Amniotic stem cell (primary cell): ENCODE measurements at places on chromosomes 5 and 9.

DNA sequence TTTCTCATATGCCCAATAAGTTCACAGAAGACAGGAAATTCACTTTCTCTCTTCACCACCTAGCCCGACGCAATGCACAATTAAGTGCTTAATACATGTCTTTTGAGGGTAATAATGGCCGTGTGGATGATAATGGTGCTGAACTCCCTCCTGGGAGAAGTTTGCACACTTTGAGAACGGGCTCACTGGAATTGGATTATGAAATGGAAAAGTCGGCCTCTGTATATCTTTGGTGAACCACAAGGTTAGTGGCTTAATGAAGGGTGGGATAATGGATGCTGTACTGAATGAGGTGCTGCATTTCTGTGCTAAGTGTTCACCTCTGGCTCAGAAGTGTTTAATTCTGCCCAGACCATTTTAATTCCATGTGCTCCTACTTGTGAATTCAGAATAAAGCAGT lies 207.5 kb downstream of the IRX2 start:
- no peak for DNase-seq

DNA sequence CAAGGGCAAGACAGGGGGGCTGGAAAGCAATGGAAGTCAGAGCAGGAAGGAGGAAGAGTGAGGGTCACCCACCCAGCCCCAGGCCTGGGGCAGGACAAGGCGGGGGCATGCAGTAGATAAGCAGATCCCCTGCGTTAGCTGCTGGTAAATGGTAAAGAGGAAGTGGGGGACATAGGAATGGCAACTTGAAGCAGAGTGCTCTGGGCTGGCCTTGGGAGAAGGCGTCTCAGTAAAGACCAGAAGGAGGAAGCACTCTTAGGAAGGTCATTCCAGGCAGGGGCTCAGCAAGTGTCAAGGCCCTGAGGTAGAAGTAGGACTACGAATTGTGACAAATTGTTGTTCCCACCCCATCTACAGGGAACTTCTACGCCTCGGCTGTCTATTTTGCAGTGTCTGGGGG lies 15.1 kb downstream of the TCOF1 start:
- DNase-seq, result no peak

GRCh38 chr5:15377573-15378340 lies 122.2 kb upstream of the FBXL7 start:
- no peak for DNase-seq

DNA sequence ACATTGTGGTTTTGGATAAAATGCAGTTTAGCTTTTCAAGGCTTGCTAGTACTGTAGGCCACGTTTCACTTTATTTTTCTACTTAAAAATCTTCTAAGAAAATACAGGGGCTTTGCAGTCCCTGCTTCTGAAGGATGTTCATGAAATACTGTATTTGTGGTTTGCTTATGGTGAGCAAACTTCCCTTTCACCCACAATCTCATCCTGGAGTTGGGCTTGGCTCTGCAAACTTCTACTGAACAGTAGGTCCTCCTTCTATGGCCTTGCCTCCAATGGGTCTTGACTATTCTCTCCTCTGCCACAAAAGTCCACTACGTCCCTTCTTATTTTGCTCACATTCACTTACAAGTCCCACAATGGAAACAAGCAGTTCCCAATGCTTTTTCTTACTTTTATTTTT lies 502.7 kb upstream of the KLF4 start:
- DNase-seq, result no peak

DNA sequence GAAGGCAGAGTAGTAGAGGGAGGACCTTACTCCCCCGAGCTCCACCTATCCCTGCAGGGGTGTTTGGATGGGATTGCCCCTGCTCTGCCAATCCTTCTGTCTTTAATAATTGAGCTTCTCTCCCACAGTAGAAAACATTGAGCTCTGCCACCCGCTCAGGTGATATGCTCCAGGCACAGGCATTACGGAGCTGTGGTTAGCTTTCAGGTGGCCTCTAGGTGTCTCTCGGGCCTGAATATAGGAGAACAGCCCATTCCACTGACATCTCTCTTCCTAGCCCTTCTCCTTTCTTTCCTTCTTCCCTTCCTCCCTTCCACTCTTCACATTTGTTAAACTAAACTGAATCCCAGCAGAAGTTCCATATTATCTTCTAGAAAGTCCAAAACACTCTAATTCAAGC lies 203.4 kb downstream of the SYK start:
- DNase-seq, result no peak

DNA sequence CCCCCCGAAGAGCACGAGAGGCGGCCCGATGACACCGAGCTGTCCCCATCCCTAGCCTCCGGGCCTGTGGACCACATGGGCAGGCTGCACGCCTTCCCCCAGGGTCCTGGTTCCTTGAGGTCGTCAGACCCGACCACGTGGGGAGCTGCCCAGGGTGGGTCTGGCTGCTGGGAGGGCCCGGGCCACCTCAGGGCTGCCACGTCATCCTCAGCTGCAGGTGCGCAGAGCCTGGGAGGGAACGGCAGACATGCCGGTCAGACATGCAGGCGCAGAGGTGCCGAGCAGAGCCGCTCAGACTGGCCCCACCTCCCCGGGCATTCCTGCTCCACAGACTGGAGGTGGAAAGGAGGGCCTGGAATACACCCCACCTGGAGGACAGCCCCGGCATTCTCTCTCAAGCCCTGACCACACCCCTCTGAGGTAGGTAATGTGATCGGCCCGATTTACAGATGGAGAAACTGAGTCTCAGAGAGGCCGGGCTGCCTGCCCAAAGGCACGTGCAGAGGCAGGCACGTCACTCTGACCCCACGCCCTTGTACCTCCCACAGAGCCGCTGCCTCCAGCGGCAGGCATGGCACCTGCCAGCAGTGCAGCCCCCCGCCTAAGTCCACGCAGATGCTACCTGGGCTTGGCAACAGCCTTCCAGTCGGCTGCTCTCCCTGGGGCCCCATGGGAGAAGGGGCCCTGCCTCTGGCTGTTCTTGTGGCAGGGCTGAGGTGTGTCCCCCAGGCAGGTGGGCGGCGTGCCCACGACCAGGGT lies 649 bp downstream of the CCDC187 start:
- no peak for DNase-seq

DNA sequence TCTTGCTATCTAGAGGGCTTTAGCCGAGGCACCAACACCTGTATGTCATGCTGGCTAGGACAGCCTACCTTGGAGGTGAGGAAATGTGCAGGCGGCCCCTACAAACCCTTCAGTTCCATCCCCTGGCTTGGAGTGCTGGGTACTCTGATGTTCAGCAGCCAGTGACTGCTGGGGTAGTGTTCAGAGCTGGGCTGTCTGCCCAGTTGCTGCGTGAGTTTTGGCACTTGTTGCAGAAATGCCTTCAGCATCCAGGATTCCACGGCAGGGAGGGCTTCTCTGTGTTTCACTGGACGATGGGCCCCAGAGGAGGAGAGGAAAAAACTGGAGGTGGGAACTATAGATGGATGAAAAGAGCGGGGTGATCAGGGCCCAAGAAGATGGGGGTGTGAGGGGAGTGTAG lies 10.4 kb downstream of the SWI5 start:
- no peak for DNase-seq

DNA sequence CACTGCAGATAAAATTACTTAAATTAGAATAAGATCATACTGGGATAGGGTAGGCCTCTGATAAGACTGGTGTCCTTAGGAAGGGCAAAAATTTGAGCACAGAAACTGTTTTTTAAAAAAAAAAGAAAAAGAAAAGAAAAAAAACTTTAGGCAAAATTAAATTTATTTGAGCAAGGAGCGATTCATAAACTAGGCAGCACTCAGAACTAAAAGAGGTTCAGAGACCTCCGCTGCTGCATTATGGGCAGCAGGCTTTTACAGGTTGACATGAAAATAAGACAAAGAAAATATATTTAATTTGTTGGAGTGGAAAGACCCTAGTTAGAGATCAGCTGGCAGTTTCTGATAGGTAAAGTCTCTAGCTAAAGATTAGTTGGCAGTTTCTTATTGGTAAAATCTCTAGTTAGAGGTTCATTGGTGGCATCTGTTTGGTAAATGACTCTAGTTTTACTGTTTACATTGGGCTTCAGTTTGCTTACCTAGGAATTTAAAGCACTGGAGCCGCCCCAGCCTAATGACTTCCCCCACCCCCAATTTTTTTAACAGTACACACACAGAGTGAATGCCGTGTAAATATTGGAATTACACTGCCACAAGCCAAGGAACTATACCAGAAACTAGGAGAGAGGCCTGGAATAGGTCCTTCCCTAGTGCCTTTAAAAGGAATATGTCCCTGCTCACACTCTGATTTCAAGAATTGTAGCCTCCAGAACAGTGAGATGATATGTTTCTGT lies 4.5 kb upstream of the PLPP6 start:
- no peak for DNase-seq

DNA sequence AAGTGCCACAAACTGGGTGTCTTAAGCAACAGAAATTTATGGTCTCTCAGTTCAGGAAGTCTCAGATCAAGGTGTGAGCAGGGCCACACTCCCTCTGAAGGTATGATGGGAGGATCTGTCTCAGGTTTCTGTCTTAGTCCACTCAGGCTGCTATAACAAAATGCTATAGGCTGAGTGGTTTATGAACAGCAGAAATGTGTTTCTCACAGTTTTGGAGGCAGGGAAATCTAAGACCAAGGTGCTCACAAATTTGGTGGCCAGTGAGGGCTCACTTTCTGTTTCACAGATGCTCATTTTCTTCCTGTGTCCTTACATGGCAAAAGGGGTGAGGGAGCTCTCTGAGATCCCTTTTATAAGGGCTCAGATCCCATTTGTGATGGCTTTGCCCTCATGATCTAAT lies 281.4 kb downstream of the CWC27 start:
- DNase-seq, result no peak

- DNase-seq, result no peak
Measured at GRCh38 chr5:142246258-142246657, 78.6 kb downstream of the SPRY4 start.

GRCh38 chr5:76941442-76941841 lies 11.4 kb upstream of the CRHBP start:
- DNase-seq, result no peak

DNA sequence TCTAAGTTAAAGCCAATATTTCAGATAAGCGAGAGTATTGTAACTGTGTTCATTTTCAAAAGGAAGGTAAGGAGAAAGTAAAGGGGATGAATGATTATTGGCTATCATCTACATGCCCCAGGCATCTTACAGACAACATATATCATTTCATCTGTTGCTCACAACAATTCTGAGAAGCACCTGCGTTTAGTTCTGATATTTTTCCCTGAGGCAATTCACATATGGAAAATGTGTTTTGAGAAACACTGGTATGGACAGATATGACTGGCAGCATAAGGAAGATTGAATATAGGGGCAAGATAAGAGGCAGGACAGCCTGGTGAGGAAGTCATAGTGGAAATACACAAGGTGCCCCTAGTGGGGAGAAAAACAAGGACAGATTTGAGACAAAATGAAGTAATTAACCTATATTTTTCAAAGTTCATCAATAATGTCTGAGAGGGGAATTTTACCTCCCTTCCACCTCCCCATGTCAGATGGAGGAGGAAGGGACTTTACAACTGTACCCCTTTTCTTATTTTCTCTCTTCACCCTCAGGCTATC lies 87.7 kb upstream of the TRIM32 start:
- DNase-seq, result no peak

GRCh38 chr5:73030531-73030930 lies 74.7 kb downstream of the FCHO2 start:
- DNase-seq, result no peak

DNA sequence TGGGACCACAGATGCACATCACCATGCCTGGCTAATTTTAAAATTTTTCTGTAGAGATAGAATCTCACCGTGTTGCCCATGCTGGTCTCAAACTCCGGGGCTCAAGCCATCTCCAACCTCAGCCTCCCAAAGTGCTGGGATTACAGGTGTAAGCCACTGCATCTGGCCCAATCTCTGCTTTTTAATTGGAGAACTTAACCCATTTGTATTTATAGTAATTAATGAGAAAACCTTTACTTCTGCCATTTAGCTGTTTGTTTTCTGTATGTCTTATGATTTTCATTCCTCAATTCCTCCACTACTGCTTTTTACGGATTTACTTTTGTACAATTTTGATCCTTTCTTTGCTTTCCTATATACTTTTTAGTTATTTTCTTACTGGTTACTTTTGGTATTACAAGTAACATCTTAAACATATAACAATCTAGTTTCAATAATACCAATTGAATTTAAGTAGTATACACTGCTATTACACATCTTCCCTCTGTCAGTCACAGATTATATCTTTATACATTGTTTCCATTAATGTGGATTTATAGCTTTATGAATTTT lies 26.1 kb downstream of the RALGDS start:
- DNase-seq, result no peak

GRCh38 chr5:68331192-68332079 lies 115.9 kb downstream of the PIK3R1 start:
- DNase-seq, result no peak

- no peak for DNase-seq
Measured at GRCh38 chr9:101618698-101619097, 23.9 kb upstream of the PPP3R2 start.

- no peak for DNase-seq
Measured at GRCh38 chr5:35816881-35817521, 39.7 kb upstream of the IL7R start.

DNA sequence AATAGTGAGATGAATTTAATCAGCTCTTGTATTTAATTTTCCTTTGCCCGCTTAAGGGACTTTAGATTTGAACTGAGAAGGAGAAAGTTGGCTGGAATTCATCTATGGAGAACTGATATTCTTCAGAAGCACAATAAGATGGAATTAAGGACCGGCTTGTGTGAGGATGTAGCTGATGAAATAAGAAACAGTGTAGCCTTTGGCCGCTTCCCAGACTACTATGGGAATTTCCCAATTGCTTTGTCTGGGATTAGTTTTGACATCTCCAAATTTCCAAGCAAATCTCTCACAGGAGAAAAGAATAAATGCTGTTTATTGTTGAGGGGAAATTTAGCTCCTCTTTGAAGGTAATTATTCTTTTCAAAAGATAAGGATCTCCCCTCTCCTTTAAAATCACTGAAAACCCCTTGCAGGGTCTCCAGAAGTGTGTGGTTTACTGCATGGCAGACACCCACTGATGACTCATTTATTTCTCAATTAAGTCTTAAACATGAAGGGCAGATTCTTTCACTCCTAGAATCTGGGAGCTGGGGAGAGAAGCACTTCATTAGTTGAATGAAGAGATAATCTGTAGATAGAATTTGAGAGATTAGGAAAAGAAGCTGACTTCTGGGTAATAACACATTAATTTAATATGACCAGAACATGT lies 606.5 kb upstream of the ADAMTS16 start:
- DNase-seq, result no peak

DNA sequence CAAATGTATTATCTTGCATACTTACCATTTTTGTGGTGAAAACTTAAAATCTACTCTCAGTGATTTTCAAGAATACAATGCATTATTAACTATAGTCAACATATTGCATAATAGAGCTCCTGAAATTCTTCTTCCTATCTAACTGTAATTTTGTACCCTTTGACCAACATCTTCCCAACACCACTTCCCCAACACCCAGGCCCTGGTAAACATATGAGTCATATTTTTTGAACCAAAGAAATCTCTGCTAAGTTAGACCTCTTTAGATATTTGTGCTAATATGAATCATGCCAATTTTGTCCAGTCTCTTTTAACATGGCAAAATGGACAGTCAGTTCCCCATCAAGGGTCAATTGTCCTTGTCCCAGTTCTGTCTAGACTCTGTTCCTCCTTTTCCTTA lies 18.5 kb upstream of the RGS7BP start:
- DNase-seq, result no peak
